ENCODE measurements at places on chromosomes 4 and X. TPM values are rescaled to one million over a fixed set of nuclear protein-coding genes. Genes with fewer than 3 reads are reported as not detected.

GRCh38 chr4:127284236-127284635 lies 348.5 kb upstream of the INTU start:
- no peaks in the 10 kb centered on the region for H3K4me1 ChIP-seq
- H3K27me3 ChIP-seq = no peaks in the 10 kb centered on the region
- no peak for DNase-seq
- H3K4me3 ChIP-seq = no peak overlapping the region
- H3K36me3 ChIP-seq = no peaks in the 10 kb centered on the region

DNA sequence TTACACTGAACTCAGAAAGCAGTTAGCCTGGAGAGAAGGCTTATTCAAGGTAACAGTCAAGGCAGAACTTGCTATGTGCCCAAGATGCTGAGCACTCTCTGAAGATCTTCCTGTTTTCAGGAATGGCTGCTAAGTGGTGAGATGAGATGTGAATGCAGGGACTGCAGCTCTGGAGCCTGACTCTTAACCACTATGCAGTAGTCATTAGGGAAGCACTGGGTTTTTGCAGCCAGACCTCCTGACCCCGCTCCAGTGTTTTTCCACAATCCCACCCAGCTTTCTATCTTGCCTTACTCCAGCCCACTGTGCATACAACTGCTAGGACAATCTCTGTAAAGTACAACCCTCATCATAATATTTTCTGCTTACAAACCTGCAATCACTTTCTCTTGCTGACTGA lies 95.2 kb upstream of the LNX1 start:
- H3K27ac ChIP-seq = no peak overlapping the region
- peaks cover 32% of the 10 kb centered on the region for H3K27me3 ChIP-seq
- DNase-seq = no peak
- H3K4me1 ChIP-seq = no peaks in the 10 kb centered on the region
- no peaks in the 10 kb centered on the region for H3K36me3 ChIP-seq

GRCh38 chrX:6257025-6257424 lies 28.4 kb upstream of the NLGN4X start:
- no peaks in the 10 kb centered on the region for H3K27me3 ChIP-seq
- no peak overlapping the region for H3K4me3 ChIP-seq
- no peaks in the 10 kb centered on the region for H3K4me1 ChIP-seq
- H3K27ac ChIP-seq = no peak overlapping the region
- H3K36me3 ChIP-seq = no peaks in the 10 kb centered on the region

DNA sequence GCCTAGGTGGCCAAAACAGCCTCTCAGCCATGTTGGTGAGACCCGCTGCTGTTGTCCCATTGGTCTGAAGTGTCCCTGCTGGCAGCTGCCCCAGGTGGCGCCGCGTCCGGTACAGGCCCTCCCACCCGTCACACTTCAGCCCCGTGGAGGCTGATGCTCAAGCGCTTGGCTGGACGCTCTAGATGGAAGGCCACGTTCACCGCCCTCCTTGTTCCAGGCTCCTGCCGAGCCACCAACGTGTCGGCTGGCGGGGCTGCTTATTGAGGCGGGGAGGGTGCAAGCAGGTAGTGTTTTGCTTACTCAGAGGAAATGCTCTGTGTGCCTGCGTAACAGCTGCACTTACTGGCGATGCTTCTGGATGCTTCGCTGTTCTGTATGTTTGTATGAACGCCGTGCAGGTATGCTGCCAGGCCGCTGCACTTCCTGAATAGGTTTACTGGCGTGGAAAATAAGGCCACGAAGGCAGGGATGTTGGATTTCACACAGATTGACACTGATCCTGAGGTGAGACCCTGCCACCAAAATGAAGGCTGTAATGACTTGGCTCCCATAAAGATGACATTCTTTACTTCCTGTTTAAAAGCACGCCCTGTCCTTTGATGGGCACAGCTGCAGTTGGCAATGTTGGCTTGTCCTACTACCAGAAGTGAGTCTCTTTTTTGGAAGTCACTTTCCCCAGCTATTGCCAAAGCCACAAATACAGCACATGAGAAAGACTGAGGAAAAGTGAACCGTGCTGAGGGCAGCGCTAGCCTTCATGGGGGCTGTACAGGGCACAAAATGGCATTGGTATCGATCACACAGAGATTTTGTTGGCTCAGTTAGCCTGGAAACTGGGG lies 21.0 kb upstream of the CLCN4 start:
- H3K27ac ChIP-seq = no peak overlapping the region
- H3K4me3 ChIP-seq = no peak overlapping the region
- no peaks in the 10 kb centered on the region for H3K36me3 ChIP-seq
- DNase-seq = no peak
- H3K4me1 ChIP-seq = no peaks in the 10 kb centered on the region

DNA sequence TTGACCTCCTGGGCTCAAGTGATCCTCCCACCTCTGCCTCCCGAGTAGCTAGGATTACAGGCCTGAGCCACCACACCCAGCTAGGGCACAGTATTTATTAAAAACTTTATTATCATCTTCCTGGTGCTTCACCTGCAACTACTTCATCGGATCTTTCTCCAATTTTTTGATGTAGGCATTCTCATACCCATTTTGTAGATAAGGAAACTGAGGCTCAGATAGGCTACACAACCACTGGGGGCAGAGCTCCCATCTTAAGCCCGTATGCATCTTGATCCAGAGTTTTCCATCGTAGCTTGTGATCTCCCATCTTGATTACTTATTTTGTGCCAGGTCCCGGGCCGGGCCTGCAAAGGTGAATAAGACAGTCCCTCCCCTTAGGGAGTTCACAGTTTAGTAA lies 68.1 kb upstream of the BCOR start:
- no peak overlapping the region for H3K4me3 ChIP-seq
- no peaks in the 10 kb centered on the region for H3K36me3 ChIP-seq
- peaks cover 15% of the 10 kb centered on the region for H3K4me1 ChIP-seq
- no peaks in the 10 kb centered on the region for H3K27me3 ChIP-seq
- DNase-seq = no peak

DNA sequence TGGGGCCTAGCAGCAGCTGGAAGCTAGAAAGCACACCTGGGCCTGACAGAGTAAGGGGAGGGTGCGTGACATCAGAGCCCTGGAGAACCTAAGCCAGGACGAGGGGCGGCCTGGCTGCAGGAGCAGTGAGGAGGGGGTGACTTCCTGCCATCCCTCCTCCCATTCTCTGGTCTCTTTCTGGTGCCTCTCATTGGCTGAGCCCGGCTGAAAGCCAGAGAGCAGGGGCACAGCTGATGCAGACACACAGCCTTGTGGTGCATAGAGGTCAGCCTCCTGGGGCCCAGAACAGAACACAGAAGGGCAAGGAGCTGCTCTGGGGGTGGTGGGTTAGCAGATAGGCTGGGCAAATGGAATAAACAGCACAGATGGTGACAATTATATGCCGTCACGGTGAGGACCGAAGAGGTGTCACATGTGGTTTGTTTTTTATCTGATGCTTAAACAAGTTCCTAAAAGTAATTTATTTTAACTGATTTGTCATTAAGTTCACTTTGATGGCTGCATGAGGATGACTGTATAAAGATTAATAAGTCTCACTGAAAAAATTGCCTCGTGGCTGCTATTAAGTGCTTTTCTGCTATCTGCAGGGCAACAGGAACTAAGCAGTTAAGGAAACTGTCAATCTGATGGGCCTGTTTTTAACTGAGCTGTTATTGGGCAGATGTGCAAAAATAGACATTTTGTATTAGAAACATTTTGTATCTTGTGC lies 102.0 kb downstream of the FNIP2 start:
- H3K27ac ChIP-seq = no peak overlapping the region
- H3K27me3 ChIP-seq = no peaks in the 10 kb centered on the region
- DNase-seq = no peak
- H3K4me1 ChIP-seq = peaks cover 6% of the 10 kb centered on the region

DNA sequence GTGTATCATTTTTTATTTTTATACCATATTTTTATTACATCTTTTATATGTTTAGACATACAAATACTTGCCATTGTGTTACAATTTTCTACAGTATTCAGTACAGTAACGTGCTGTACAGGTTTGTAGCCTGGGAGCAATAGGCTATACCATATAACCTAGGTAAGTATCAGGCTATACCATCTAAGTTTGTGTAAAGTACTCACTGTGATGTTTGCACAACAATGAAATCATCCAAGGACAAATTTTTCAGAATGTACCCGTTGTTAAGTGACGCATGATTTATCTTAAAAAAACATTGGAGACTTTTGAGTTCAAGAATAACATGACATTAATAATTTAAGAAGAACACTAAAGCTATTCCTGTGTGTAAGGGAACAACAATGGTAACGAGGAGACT lies 96.0 kb upstream of the LEF1 start:
- H3K27ac ChIP-seq = no peak overlapping the region
- H3K4me3 ChIP-seq = no peak overlapping the region
- H3K4me1 ChIP-seq = peaks cover 2% of the 10 kb centered on the region
- peaks cover 6% of the 10 kb centered on the region for H3K27me3 ChIP-seq

DNA sequence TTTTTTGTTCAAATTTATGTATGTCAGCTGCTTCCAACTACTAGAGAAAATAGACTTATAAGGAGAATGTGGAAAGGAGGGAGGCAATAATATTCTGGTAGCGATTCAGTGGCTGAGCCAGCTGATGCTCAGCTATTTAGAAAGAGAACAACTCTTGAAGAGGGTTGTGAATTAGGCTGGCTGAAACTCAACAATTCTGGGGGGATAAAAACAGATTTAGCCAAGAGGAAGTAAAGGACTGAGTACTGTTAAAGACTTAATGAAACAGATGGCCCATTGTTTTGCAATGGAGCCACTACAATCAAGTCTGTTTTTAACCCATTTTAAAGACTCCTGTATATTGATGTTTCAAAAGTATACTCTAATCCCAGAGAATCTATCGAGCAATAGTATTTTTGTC lies 1058.9 kb downstream of the C4orf33 start:
- no peaks in the 10 kb centered on the region for H3K36me3 ChIP-seq
- H3K4me3 ChIP-seq = no peak overlapping the region
- no peaks in the 10 kb centered on the region for H3K27me3 ChIP-seq
- H3K4me1 ChIP-seq = no peaks in the 10 kb centered on the region
- no peak overlapping the region for H3K27ac ChIP-seq

DNA sequence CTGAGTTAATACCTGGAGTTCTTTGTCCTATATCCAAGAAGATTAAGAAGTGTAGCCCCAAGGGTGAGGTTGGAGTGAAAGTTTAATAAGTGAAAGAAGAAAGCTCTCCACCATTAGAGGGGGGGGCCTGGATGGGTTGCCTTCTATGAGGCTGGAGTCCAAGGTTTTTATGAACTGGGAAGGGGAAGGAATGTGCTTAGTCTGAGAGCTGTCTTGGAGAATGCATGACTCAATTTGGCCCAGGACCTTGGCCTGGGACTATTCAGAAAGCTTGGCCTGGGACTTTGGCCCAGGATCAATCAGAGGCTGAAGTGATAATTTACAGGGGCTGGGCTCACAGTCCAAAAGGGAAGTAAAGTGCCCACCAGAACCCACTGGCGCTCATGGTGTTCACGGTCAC lies 1049.0 kb upstream of the GRIA3 start:
- no peak overlapping the region for H3K27ac ChIP-seq
- no peaks in the 10 kb centered on the region for H3K4me1 ChIP-seq
- no peak for DNase-seq

- H3K27ac ChIP-seq = no peak overlapping the region
- no peaks in the 10 kb centered on the region for H3K27me3 ChIP-seq
- H3K36me3 ChIP-seq = no peaks in the 10 kb centered on the region
- no peak for DNase-seq
- H3K4me1 ChIP-seq = no peaks in the 10 kb centered on the region
These were observed 1324.2 kb downstream of the RPA4 start for GRCh38 chrX:98207947-98208346.

GRCh38 chrX:146433771-146434170 lies 375.8 kb upstream of the CXorf51B start:
- H3K36me3 ChIP-seq = no peaks in the 10 kb centered on the region
- no peak for DNase-seq
- no peak overlapping the region for H3K4me3 ChIP-seq
- H3K27ac ChIP-seq = no peak overlapping the region

- H3K36me3 ChIP-seq = no peaks in the 10 kb centered on the region
- H3K4me3 ChIP-seq = no peak overlapping the region
- no peak overlapping the region for H3K27ac ChIP-seq
- H3K27me3 ChIP-seq = no peaks in the 10 kb centered on the region
- H3K4me1 ChIP-seq = no peaks in the 10 kb centered on the region
These were observed 276.6 kb downstream of the CCSER1 start for GRCh38 chr4:90403781-90404180.

DNA sequence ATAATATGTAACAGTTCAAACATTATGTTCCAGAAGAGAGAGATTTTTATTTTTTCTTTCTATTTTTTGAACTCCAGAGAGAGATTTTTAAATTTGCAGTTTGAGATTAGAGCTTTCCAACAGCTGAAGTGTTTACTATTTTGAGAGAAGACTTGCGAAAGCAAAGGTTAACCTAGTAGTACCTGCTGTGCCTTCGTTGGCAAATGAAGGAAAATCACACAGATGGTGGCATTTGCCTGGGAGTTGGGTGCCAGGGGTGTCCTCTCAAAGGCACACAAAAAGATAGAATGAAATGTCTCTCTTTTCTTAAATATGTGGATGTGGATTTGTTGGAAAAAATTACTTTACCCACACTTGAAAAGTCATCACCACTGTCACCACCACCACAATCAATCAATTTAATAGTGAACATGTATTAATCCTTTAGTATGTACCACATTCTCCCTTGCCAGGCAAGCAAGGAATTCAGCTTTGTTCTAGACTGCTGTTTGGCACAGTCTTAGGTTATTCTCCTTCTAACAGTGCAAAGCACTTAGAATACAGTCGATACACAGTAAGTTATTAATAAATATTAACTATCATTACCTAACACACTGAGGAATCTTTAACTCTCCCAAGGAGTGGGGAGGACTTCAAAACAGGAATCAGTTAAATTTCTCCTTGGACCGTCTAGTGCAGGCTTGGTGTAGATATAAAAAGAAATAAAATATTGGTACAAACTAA lies 838.2 kb upstream of the FTHL17 start:
- H3K27ac ChIP-seq = no peak overlapping the region
- no peak overlapping the region for H3K4me3 ChIP-seq
- H3K4me1 ChIP-seq = no peaks in the 10 kb centered on the region
- no peak for DNase-seq

- H3K36me3 ChIP-seq = peaks cover 2% of the 10 kb centered on the region
- H3K4me1 ChIP-seq = peaks cover 3% of the 10 kb centered on the region
- H3K27ac ChIP-seq = no peak overlapping the region
These were observed 84.0 kb upstream of the GRPR start for GRCh38 chrX:16039363-16039762.

GRCh38 chr4:19486400-19486799 lies 765.3 kb upstream of the SLIT2 start:
- H3K27ac ChIP-seq = no peak overlapping the region
- no peak overlapping the region for H3K4me3 ChIP-seq
- DNase-seq = no peak
- no peaks in the 10 kb centered on the region for H3K4me1 ChIP-seq

FHIP1A gene
- total RNA-seq = 1.3 TPM

ADH1A gene
- not detected for total RNA-seq

EVC2 gene
- total RNA-seq = 6.8 TPM

FAM9B gene
- not detected for total RNA-seq

ASB9 gene
- not detected for total RNA-seq

DYNLT3 gene
- total RNA-seq = 40.3 TPM
